IPS DF 19.7 (cell line): ENCODE measurements at places on chromosomes 2 and 18.

- no peak for DNase-seq
Observed at GRCh38 chr2:75488157-75488556, 72.6 kb downstream of the EVA1A start.

- DNase-seq: no peak
Observed at GRCh38 chr2:88729061-88729745, 37.7 kb downstream of the RPIA start.

DNA sequence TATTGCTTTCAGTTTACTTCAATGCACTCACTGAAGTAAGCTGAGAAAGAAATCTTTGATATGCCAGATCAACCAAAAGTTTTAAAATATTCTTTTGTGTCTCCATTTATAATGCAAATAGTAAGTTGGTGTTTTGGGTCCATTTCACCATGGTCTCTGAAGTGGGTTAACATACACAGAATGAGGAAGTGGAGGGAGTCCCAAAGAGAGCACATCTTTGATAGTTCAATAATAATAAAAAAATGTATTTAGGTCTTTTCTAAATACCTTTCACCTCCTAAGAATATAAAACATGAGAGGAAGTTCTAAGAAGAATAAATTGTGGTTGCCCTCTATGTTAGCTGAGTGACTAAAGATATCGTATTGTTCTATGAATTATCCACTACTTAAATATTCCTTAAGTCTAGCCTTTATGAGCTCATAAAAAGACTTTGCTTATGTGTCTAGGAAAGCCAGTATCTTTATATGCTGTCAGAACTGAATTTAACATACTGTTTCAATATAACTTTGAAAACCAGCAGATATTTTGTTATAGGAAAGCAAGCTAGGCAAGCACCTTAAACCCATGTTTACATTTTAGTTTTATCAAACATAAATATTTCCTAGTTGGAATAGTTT lies 148.7 kb upstream of the ZEB2 start:
- DNase-seq: no peak

DNA sequence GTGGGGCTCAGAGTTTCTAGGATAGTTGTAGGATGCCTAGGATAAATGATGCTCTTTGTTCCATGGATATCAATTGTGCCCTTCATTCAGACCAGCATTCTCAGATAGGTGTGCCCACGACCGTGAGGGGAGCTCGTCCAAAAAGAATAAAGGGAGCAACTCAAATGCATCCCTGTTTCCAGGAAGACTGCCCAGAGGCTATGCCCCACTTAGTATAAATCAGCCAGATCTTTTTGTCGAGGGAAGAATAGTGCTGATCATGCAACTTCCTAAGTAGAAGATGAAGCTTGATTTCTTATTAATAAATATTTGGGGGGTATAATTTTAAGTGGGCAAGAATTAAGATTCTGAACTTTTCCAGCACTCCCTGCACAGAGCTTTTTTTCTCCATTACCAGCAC lies 450.2 kb downstream of the ARHGAP15 start:
- DNase-seq: no peak

- no peak for DNase-seq
Observed at GRCh38 chr2:174681099-174682006, 82.9 kb downstream of the CHRNA1 start.

DNA sequence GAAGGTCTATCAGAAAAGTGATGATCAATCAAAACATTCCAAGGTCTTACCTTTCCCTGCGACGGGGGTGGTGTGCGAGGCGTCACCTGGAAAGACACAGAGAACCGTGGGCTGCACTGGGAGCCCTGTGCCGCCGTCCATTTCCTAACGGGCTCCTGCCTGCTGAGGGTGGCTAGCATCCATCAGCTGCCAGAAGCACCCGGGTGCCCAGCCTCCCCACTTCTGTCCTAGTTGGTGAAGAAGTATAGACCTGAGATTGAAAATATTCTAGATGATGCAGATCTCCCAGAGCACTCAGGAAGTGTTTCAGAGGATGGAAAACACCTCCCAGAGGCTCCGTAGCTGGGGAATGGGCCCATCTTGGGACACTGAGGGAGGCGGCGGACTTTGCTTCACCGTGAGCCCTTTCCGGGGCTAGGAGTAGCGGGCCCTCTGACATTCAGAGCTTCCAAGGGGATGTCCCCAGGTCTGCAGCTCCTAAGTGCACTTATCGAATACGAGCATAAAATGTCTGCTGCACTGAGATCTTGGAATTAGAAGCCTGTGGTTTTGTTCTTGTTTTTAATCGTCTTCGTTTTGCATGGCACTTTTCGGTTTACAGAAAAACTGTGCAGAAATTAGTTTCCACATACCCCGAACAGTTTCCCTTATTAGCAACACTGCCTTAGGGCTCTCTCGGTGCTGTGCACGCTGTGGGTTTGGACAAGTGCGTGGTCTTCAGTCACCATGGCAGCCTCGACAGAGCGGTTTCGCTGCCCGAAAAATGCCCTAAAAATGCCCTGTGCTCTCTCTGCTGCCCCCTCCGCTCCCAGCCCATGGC lies 143.5 kb downstream of the MBP start:
- no peak for DNase-seq
